ENCODE measurements at places on chromosomes 16 and 17.
A peak's percentile ranks its signal among the peaks of the same experiment; 100 is the strongest.

- peak; percentile 59 for DNase-seq
Measured at GRCh38 chr17:75753514-75754377, 11.2 kb downstream of the GALK1 start.

DNA sequence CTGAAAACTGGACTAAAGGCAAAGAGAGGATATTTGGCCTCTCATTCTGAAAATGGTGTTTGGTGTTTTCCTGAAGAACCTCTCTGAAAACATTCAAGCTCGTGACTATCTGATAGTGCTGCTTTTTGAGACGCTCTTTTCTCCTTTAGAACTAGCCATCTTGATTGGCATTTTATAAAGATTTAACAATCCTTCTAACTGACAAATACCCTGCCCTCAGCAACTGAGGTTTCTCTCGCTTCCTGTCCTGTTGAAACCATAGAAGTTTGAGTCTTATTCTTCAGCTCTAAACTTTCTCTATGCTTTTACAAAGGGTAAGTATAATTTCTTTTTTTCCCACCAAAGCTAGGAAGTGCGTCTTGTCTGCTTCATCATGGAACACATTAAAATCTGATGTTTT is 13.3 kb downstream of the CNEP1R1 start:
- DNase-seq, result no peak

- no peak for DNase-seq
Measured at GRCh38 chr17:4426499-4427208, 7.1 kb upstream of the SPNS3 start.

GRCh38 chr16:12461201-12461600 is 342.5 kb downstream of the CPPED1 start:
- DNase-seq, result no peak

- no peak for DNase-seq
Measured at GRCh38 chr17:72126575-72127486, 6.0 kb downstream of the SOX9 start.

DNA sequence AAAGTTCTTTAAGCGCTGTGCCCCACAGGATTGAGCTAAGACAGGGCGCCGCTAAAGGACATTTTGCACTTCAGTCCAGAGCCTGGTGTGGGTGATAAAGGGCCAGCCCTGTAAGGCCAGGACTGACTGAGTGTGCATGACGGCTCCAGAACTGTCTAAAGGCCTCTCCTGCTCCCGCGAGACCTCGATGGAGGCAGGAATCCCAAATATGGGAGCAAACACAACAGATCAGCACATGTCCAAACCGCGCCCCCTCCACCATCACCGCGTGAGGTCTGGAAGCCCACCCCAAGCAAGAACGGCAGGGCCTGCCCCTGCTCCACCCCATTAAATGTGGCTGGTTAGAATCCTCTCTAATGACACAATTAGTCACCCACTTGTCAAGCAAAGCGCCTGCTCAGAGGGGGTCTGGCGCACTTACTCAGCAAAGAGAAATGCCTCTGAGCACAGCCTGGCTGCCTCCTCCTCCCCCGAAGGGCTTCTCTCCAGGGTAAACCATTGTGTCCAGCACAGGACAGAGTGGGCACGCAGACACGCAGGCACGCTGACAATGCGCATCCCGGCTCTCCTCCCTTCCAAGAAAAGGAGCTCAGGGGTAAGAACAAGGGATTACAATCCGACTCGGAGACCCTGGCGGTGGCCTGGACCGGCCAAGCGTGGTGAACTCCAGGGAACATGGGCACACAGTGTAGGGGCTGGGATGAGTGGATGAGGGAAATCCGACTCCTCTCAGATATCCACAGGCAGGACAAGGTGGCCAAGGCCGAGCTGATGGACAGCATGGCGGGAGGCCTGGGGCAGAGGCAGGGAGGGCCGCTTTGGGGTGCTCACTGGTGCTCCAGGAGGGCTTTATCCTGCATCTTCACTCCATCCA is 1.5 kb downstream of the MXRA7 start:
- no peak for DNase-seq

- no peak for DNase-seq
Measured at GRCh38 chr17:33342025-33342424, 48.9 kb upstream of the ASIC2 start.

- DNase-seq, result no peak
Measured at GRCh38 chr17:80504686-80505413, 28.4 kb upstream of the NPTX1 start.

DNA sequence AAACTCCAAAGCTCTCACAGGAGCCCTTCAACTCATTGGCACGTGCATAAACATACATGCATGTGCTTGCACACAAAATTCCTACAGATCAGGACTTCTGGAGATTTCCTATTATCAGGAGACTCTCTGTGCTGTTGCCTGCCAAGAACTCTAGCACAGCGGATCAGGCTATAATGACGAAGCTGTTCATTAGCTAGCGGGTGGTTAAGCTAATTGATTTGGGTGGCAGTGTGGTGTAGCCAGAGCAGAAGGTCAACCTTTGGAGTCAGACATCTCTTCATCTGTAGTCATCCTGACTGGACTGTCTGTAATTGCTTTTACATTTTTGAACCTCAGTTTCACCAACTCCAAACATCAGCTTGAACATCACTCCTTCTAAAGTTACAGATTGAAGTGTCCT is 69.0 kb downstream of the KIF2B start:
- DNase-seq, result no peak

DNA sequence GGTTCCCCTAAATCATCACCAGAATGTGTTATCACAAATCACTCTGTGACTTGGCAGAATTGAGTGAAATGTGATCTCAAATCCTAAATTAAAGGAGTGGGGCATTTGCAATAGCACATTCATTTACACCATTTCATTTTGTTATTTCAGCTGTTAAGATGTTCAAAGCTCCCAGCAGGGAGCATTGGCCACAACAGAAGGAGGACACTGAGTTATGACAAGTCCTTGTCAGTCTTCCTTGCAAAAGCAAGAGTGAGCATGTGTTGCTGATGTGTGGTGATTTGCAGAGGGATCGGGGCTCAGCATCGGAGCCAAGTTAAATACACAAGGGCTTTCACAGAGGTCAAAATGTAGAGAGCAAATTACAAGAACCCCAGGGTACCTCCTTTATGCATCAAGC is 372.2 kb upstream of the CDH5 start:
- no peak for DNase-seq

GRCh38 chr17:78946131-78946530 is 20.9 kb upstream of the TIMP2 start:
- DNase-seq, result no peak

DNA sequence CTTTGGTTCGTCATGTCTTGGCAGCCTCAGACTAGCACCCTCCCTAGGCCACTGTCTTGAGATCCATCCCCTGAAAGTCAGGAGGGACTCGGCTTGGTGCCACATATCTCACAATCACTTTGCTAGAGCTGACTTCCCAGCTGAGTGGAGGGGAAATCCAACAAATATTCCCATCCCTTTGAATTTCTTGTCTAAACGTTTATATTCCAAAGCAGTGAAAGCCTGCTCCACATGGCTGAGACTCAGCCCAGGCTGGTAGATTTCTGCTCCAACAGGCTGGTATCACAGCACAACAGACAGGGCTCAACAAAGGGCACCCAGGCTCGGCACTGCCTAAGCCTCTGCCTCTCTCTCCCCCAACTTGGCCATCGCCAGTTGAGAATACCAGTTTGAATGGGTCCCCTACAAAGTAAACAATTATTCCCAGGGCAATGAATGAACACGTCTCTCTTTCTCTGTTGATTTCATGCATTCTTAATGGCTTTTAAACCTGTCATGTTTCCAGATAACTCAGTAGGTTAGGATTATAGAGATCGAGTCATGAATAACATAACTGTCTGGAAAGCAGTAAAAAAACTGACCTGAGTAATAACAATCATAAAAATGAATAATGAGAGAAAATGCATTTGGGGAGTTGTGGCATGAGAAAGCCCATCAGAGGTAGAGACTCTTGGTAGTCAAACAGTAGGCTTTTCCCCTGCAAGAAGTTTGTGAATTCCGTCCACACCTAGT is 1.0 kb downstream of the KRT13 start:
- no peak for DNase-seq

DNA sequence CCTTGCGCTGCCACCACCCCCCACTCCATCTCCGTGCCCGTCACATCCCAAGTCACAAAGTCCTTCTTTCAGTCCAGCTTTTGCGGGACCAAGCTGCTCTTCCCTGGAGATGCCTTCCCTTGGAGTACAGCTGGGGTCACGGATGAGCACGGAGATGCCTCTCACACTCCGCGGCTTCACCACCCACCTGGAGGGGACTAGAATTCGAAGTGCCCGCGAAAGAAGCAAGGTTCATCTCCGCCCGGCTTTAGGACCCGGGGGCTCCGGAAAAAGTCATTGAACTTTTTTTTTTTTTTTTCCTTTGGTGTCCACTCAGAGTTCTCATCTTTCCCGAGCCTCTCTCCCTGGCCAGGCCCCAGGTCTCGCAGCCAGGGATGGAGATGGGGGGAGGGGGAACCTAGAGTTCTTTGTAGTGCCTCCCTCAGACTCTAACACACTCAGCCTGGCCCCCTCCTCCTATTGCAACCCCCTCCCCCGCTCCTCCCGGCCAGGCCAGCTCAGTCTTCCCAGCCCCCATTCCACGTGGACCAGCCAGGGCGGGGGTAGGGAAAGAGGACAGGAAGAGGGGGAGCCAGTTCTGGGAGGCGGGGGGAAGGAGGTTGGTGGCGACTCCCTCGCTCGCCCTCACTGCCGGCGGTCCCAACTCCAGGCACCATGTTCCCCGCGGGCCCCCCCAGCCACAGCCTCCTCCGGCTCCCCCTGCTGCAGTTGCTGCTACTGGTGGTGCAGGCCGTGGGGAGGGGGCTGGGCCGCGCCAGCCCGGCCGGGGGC is at the start of gene FKBP10:
TSS of gene FKBP10 (plus strand) at position 624 of the 771 bp plus-strand sequence. CDS start at position 655, 31 bp downstream.
- no peak for DNase-seq

- no peak for DNase-seq
Measured at GRCh38 chr17:9520649-9521048, 55.0 kb downstream of the STX8 start.

DNA sequence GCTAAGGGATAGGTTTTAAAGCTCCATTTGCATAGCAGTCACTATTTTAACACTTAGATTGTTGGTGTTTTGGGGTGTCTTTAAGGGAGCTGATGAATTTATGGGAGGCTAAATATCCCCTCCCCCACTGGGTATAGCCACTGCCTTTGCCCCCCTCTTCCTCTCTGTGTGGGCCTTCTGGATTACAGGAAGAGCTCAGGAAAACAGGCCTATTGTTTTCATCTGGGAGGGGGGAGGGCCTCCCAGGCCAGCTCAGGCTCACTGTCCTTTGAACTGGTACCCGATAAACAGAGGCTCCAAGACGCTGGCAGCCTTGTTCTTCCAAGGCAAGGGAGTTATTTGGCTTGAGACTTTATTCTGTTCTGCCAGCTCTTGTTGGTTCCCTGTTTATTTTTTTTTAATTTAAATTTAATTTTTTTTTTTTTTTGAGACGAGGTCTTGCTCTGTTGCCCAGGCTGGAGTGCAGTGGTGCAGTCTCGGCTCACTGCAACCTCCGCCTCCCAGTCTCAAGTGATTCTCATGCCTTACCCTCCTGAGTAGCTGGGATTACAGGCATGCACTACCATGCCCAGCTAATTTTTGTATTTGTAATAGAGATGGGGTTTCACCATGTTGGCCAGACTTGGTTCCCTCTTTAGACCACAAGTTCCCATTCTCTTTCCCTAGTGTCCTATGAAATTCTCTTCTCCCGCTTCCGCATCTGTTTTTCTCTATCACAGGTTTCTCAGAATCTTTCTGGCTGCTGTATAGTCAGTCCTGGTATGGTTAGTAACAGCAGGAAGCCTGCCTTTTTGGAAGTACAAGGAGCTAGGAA is 25.1 kb downstream of the MINK1 start:
- no peak for DNase-seq

DNA sequence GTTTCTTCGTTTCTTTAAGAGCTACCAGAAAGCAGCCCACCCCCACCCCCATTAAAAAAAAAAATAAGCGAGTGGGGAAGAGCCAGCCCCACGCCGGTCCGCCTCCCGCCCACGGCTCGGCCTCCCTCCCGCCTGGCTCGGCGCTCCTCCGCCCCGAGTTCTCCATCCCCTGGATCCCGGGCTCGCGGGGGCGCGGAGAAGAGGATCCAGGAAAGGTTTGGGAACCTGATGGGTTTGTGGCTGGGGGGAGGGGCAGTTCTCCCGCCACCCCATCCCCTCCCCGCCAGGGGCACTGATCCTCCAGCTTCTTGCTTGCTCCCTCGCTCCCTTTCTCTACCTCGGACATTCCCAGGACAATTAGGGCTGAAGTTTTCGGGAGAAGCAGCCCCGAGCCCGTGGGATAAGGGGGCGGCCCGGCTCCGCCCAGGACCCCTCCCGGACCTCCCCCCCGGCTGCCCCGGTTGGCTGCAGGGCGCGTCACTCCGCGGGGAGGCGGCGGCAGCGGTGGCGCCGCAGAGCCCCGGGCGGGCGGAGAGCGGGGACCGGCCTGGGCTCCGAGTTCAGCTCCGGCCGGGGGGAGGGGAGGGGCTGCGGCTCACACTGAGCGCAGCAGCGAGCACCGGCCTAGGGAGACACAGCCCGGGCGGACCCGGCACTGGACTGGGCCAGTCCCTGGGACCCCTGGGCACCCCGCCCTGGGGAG is 1.0 kb upstream of the SALL1 start:
- DNase-seq, result no peak

- DNase-seq, result no peak
Measured at GRCh38 chr17:29764748-29765147, 142.0 kb upstream of the CORO6 start.

GRCh38 chr16:24572069-24572468 is 32.7 kb downstream of the RBBP6 start:
- DNase-seq, result no peak

DNA sequence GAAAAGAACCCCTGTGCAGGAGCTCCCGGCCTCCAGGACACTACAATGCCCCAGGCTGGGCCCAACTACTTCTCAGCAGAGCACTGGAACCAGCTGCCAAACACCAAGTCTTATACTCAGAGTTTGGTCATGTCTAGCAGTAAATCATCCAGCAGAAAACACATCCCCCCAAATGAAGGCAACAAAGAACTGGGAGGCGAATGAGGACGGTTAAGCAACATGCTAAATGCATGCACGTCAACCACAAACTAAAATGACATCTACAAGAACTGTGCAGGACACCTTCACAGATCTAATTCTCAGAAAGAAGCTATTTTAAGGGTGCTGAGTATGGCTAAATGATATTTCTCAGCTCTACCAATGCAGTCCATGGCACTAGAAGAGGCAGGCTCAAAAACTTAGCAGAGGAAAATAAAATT is 7.6 kb upstream of the IRX5 start:
- no peak for DNase-seq

GRCh38 chr17:40157973-40158372 is 17.6 kb downstream of the CASC3 start:
- DNase-seq, result no peak

DNA sequence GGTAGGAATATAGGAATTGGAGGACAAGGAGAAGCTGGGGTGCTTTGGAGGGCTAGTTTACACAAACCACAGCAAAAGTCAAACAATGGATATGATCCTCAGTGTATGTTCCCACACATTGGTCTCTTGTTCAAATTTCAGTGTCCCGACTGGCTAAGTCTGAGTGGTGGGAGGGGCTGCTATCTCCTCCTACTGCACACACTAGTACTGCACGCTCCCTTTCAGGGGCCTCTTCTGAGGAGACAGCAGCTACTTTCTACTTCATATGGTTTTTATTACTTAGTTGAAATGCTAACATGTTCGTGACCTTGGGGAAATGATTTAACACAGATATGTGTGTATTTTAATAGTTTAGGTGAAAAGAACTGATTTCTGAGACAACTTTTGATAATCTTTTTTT is 18.8 kb upstream of the KRT10 start:
- no peak for DNase-seq
